ENCODE measurements at places on chromosomes 4 and X. TPM values are rescaled to one million over a fixed set of nuclear protein-coding genes. Genes with fewer than 3 reads are reported as not detected.

Gene VSIG1
- total RNA-seq: under 0.01 TPM

Gene ZCCHC18
- total RNA-seq: 0.30 TPM

Gene ZDHHC9
- 24.3 TPM for total RNA-seq

Gene FAM9B
- total RNA-seq: not detected

Gene MAMLD1
- 1.2 TPM for total RNA-seq

Gene PLAC8
- total RNA-seq: not detected

Gene SHROOM4
- total RNA-seq: 2.4 TPM
